Calu3 (cell line): ENCODE measurements at places on chromosomes 1 and 21.

DNA sequence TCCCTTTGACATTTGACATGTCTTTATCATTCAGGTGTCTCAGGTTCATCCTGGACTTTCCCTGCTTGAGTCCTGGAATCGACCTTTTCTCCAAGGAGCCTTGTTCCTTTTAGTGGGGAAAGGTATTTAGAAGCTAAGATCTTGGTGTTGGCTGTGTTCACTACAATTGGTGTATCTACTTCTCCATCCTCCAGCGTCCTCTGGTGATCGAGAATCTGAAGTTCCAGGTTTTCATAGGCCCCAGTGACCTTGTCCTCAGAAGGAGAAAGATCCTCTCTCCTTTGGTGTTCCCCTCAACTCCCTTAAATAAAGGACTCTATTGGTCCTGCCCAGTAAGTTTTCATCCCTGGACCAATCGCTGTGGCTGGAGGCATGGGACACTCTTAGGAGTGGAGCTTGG, 22.1 kb downstream of the MROH7 start:
- no peaks in the 10 kb centered on the region for H3K4me1 ChIP-seq
- no peak overlapping the region for H3K27ac ChIP-seq
- H3K36me3 ChIP-seq, result no peaks in the 10 kb centered on the region
- peaks cover 15% of the 10 kb centered on the region for H3K27me3 ChIP-seq
- H3K4me3 ChIP-seq, result no peak overlapping the region

GRCh38 chr1:87230501-87230900, 98.2 kb upstream of the LMO4 start:
- H3K4me1 ChIP-seq, result peaks cover 19% of the 10 kb centered on the region
- peaks cover 6% of the 10 kb centered on the region for H3K36me3 ChIP-seq
- no peaks in the 10 kb centered on the region for H3K27me3 ChIP-seq
- H3K4me3 ChIP-seq, result no peak overlapping the region
- H3K27ac ChIP-seq, result no peak overlapping the region

- H3K4me3 ChIP-seq, result no peak overlapping the region
- no peak overlapping the region for H3K27ac ChIP-seq
- no peak for DNase-seq
- H3K27me3 ChIP-seq, result no peaks in the 10 kb centered on the region
- no peaks in the 10 kb centered on the region for H3K36me3 ChIP-seq
These were observed 23.5 kb upstream of the WNT4 start for GRCh38 chr1:22166439-22166838.

DNA sequence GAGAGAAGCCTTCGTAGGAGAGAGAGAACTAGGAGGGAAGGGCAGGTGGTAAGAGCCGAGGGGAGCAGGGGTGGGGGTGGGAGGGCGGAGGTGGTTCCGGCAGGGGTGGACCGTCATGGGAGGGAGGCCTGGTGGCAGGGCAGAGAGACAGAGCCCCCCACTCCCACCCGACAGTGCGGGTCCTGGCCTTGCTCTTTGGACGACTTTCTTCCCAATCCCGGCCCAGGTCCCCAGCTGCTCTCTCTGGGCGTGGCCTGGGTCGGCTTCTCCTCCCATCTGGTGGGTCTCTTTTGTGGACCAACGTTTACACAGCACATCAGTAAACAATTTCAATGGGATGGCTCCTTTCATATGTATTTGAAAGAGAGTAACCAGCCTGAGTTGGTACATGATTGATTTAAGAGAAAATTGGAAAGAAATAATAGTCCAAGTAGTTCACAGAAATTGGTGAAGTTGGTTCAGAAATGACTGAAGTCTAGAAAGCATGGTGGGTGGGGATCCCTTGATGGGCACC, 56.9 kb downstream of the LDLRAD2 start:
- H3K4me1 ChIP-seq, result peaks cover 42% of the 10 kb centered on the region
- DNase-seq, result no peak
- H3K36me3 ChIP-seq, result peaks cover 86% of the 10 kb centered on the region

GRCh38 chr1:238675221-238675620, 711.1 kb upstream of the CHRM3 start:
- no peak overlapping the region for H3K27ac ChIP-seq
- peaks cover 16% of the 10 kb centered on the region for H3K4me1 ChIP-seq
- H3K4me3 ChIP-seq, result no peak overlapping the region

GRCh38 chr1:106768077-106768476, 288.4 kb upstream of the PRMT6 start:
- H3K4me1 ChIP-seq, result peaks cover 17% of the 10 kb centered on the region
- H3K27me3 ChIP-seq, result no peaks in the 10 kb centered on the region
- peak overlapping the region; percentile 78 for H3K27ac ChIP-seq
- peak overlapping the region; percentile 51 for H3K4me3 ChIP-seq

DNA sequence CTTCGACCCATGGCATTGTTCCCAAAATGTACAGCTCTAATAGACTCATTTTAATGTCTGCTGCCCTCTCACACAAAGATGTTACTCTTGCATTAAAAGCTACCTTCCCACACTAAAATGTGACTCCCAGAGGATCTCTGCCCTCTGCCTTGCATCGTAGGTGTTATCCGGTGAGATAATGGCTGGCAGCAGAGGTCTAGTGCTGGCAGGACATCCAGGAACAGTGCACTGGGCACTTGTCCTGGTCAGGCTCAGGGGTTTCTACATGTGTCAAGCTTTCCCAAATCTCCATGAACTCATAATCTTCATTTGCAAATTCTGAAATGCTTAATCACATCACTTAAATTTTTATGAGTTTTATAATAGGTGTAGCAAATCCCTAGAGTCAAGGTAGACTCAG, 310.6 kb downstream of the LRRIQ3 start:
- no peaks in the 10 kb centered on the region for H3K4me1 ChIP-seq
- H3K36me3 ChIP-seq, result no peaks in the 10 kb centered on the region
- H3K4me3 ChIP-seq, result no peak overlapping the region
- H3K27ac ChIP-seq, result no peak overlapping the region

DNA sequence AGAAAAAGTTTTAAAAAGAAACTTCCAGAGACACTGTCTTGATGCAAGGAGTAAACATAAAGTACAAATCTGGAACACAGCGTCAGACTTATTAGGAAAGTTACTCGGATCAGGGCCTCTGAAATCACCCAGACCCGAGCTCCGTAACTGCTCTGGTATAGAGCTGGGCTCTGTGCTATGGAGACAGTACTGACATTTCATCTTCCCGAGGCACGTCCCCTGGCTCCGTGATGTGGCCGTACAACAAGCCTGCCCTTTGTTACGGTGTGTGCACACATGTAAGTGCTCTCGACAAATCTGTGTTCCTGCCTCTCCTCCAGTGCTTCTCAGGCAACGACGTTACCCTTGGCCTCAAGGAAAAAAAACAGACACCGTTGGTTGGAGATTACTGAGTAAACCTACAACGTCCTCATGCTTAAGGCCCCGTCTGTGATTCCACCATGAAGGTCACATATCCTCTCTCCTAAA, 107.0 kb upstream of the IRF2BP2 start:
- no peaks in the 10 kb centered on the region for H3K27me3 ChIP-seq
- no peak overlapping the region for H3K27ac ChIP-seq
- H3K36me3 ChIP-seq, result peaks cover 19% of the 10 kb centered on the region
- H3K4me1 ChIP-seq, result peaks cover 52% of the 10 kb centered on the region
- no peak overlapping the region for H3K4me3 ChIP-seq
- no peak for DNase-seq
